ENCODE measurements at places on chromosomes 13 and 19.

DNA sequence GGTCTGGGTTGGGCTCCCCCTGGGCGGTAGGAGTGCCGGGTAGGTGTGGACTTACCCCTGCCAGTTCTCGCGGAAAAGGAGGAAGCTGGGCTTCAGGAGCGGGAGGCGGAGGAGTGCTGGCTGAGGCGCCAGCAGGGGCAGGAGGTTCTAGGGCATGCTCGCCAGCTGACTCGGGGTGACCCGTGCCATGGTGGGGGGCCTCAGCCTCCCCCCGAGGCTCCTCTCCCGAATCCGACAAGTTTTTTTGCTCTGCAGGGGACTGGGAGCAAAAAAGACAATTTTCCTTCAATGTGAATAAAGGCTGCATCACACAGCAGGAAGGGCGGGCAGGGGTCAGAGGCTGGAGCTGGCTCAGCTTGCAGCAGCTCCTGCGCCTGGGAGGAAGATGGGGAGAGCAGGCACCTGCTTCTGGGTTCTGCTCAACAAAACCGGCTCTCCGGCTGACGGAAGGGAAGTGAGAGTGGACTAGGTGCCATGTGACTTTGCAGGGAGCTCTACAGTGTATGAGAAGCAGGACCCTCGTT lies 26.5 kb downstream of the RANBP3 start:
- no peak for DNase-seq

GRCh38 chr19:7862413-7862951 lies 11.7 kb downstream of the PRR36 start:
- DNase-seq = no peak

DNA sequence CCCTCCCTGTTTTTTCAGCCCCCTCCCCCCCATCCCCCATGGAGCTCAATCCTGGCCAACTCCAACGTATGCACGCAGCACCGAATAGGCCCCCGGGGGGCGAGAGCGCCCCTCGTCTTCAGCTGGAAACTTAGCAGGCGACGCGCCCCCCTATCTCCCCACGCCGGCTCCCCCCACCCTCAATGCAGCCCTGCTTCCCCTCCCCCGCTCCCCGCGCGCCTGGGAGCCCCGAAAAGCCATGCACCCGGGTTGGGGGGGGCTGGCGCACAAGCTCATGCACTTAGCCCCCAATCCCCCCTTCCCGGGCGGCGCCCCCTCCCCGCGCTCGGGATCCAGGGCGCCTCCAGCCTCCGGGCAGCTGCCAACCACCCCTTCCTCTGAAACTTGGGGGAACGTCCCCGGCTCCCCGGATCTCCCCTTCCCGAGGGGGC lies 508 bp downstream of the ZBTB7A start:
- DNase-seq = peak; percentile 71

DNA sequence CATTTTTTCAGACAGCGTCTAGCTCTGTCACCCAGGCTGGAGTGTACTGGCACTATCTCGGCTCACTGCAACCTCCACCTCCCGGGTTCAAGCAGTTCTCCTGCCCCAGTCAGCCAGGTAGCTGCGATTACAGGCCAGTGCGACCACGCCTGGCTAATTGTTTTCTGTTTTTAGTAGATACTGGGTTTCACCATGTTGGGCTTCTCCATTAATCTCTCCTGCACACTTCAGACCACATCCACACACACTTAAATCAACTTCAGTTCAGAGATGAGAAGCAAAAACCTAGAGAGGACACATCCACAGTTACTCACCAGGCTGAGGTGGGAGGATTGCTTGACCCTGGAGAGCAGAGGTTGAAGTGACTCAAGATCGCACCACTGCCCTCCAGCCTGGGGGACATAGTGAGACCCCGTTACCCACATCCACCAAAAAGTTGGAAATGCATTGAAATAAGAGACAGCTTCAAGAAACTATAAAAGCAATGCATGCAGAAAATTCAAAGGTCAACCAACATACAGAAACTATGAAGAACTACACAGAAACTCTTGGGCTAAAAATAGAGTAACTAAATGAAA lies 42.3 kb downstream of the ZNF611 start:
- no peak for DNase-seq

GRCh38 chr13:66895780-66896179 lies 334.4 kb downstream of the PCDH9 start:
- DNase-seq = no peak

- DNase-seq = no peak
These were observed 371.3 kb downstream of the SLITRK5 start for GRCh38 chr13:88042489-88042888.

GRCh38 chr13:112871742-112872141 lies 97.3 kb upstream of the MCF2L start:
- DNase-seq = no peak
